ENCODE measurements at places on chromosomes 4 and X.
A peak's percentile ranks its signal among the peaks of the same experiment; 100 is the strongest.

- peaks cover 7% of the 10 kb centered on the region for H3K4me1 ChIP-seq
- H3K36me3 ChIP-seq, result no peaks in the 10 kb centered on the region
- no peak overlapping the region for H3K27ac ChIP-seq
- no peak for DNase-seq
These were observed 55.7 kb upstream of the PDGFRA start for GRCh38 chr4:54173281-54173912.

- no peaks in the 10 kb centered on the region for H3K27me3 ChIP-seq
- no peak overlapping the region for H3K27ac ChIP-seq
- no peaks in the 10 kb centered on the region for H3K36me3 ChIP-seq
- no peaks in the 10 kb centered on the region for H3K4me1 ChIP-seq
- no peak overlapping the region for H3K4me3 ChIP-seq
- DNase-seq, result no peak
These were observed 1930.5 kb upstream of the AGA start for GRCh38 chr4:179372746-179373145.

DNA sequence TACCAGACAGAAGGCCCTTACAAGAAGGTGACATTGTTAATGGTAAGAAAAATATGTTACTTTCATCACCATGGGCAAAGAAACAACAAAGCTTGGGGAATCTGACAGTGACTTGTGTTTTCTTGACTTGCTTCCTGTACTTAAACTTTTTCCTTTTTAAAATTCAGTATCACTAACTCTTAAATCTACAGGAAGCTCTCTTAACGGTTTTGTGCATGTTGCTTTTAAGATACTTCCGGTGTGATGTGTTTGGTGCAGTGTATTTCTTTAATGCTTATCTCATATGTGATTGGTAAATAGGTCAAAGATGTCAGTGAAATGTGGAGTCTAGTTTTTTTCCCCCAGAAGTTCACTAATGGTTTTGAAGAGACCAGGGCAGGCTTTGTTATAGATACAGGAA is 45.2 kb downstream of the ADH5 start:
- H3K36me3 ChIP-seq, result peaks cover 15% of the 10 kb centered on the region
- H3K4me1 ChIP-seq, result peaks cover 13% of the 10 kb centered on the region
- peak overlapping the region; percentile 85 for H3K27ac ChIP-seq
- peak; percentile 7 for DNase-seq

DNA sequence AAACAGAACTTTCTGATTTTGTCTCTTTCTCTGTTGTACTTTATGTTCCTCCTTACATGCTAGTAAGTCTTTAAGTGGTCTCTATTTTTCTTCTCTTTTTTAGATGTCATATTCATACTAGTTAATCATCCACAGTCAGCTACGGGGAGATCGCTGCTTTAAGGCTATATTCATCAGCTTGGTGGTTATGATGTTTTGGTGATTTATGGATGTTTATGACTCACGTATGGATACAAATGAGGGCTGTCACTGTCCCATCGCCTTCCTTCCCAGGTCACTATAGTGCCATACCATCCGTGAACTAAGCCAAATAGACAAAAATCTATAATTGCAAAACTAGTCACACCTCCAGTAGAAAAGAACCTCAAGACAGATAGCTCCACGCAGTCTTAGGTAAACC is 296.8 kb upstream of the AADAT start:
- no peaks in the 10 kb centered on the region for H3K36me3 ChIP-seq
- H3K4me1 ChIP-seq, result no peaks in the 10 kb centered on the region
- no peak overlapping the region for H3K27ac ChIP-seq
- H3K4me3 ChIP-seq, result no peak overlapping the region

DNA sequence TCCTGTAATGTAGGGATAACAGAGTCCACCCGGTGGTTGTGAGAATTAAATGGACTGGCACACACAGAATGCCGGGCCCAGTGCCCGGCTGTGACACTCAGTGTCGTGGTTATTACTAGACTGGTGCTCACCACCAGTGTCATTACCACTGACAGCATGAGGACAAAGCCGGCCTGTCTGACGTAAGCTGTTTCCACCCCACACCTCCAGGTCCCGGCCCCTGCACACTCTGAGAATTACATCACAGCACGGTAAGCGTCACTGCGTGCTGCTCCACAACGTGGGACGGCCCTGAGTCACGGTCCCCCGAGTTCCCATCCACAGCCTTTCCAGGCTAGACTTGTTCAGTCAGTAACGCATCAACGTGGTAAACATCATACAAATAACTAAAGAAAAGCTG is 22.9 kb downstream of the FAT1 start:
- no peaks in the 10 kb centered on the region for H3K4me1 ChIP-seq
- H3K36me3 ChIP-seq, result no peaks in the 10 kb centered on the region
- H3K4me3 ChIP-seq, result no peak overlapping the region
- DNase-seq, result no peak
- H3K27me3 ChIP-seq, result no peaks in the 10 kb centered on the region

DNA sequence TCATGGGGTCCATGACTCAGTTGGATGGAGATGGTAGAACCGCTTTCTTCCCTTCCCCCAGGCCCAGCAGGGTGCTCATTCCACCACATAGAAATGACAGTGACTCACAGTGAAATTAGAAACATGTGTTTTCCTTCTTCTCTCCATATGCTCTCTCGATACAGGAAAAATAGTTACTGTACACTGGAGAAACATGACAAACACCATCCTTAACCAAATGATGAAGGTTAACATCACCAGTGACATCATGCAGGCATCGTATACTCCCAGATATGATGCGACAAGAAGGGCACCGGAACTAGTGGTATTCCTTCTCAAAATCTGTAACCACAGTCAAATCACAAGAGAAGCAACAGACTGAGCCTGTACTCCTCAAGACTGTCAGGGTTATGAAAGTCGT is 11.7 kb upstream of the RAB40A start:
- no peak for DNase-seq
- H3K27me3 ChIP-seq, result peaks cover 9% of the 10 kb centered on the region
- no peak overlapping the region for H3K27ac ChIP-seq
- peaks cover 2% of the 10 kb centered on the region for H3K36me3 ChIP-seq
- peaks cover 4% of the 10 kb centered on the region for H3K4me1 ChIP-seq

- H3K27ac ChIP-seq, result no peak overlapping the region
- peaks cover 20% of the 10 kb centered on the region for H3K27me3 ChIP-seq
These were observed 3.4 kb downstream of the MAGEE2 start for GRCh38 chrX:75781611-75782010.

DNA sequence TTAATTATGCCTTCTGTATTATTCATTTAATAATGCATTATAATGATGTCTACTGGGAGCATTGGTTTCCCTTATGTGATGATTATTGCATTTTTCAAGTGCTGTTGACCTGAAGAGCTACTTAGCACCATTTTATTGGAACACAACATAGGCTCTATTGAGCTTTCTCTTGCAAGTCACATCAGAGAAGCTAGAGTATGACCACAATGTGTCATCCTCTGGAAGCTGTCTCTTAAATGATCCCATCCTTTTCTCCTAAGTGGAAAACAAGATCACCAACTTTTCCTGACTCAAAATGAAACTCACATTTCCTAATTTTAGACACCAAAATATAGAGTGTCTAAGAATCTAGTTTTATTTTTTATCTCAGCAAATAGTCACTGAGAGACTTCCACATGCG is 1451.9 kb downstream of the PCDH7 start:
- H3K27me3 ChIP-seq, result no peaks in the 10 kb centered on the region
- no peak for DNase-seq
- H3K36me3 ChIP-seq, result no peaks in the 10 kb centered on the region
- H3K4me3 ChIP-seq, result no peak overlapping the region
- H3K27ac ChIP-seq, result no peak overlapping the region

DNA sequence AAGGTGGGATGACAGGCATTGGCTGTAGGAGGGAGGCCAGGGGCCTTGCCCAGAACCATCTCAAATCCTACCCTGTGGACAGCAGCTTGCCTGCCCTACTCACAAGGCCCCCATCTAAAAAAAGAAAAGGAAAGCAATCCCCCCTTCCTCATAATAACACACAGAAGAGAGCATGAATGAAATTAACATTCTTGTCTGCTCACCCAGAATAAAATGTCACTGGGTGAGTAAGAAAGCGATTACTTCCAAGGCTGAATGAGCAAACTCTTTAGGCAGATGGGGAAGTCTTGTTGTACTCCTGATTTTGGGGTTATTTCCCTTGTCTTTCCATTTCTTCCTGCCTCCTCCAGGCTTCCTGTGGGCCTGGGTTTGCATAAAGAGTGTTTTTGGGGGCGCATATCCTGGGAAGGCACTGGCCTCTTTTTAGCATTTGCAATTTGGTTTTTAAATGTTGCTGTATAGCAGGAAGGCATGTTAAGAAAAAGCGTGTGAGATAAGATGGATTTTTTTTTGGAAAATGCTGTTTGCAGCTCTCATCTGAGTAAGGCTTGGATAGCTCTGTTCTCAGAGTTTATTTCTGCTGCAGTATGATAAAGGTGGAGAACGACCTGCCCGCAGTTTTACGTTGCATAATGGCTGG is 248.3 kb upstream of the GATB start:
- peaks cover 4% of the 10 kb centered on the region for H3K36me3 ChIP-seq
- no peak overlapping the region for H3K27ac ChIP-seq
- no peak for DNase-seq
- no peak overlapping the region for H3K4me3 ChIP-seq
- peaks cover 9% of the 10 kb centered on the region for H3K27me3 ChIP-seq

DNA sequence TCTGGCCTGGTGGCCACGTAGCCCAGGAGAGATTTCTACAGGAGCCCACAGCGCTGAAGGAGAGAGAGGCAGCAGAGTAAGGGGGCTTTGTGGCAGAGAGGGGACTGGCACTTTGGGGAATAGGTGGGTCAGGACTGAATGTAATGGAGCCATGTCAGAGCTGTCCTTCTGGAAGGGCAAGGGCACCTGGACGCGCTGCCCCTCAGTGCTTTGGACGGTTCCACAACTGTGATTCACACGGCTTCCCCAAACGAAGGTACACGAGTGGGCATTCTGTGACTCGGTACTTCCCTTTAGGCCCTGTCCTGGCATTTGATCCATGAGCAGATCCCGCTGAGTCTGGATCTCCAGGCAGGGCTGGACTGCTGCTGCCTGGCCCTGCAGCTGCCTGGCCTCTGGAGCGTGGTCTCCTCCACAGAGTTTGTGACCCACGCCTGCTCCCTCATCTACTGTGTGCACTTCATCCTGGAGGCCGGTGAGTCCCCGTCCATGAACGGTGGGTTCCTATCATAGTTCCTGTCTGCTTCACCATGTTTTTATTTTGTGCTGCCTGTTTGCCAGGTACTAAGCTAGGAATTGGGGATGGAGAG is 35.2 kb upstream of the MSANTD1 start:
- H3K36me3 ChIP-seq, result peaks cover 64% of the 10 kb centered on the region
- no peak for DNase-seq
- no peak overlapping the region for H3K27ac ChIP-seq
- no peaks in the 10 kb centered on the region for H3K4me1 ChIP-seq
- H3K4me3 ChIP-seq, result no peak overlapping the region

DNA sequence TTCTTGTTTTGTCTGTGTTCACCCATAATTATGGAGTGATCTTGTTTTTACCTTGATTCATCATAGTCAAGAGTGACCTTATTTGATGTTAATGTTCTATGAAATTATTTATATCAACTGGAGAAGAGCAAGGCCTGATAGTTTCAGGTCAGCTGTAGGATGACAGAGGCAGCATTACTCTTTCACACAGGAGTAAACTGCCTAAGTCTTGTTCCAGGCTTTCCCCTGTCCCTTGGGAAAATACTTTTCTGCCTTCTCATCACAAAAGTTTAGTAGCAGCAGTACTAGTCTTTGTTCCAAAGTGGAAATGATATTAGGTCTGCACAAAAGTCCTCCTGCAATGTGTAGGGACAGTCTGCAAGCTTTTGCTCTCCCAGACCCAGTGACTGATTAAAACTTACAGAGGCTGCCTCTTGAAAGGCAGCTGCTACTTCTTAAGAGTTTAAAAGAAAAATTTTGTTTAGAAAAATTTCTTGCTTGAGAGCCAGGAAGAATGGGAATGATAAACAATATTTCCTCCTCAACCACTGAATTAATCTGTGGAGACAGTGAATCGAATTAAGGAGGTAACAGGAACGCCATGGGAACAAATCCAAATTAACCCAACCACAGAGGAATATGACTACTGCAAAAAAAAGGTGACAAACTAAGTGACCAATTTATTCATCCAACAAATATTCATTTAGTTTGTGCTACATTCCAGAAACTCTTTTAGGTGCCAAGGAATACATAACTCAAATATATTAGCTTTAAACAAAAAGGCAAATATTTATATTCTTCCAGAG is 991.4 kb upstream of the PABPC4L start:
- no peak for DNase-seq
- no peak overlapping the region for H3K27ac ChIP-seq
- H3K4me1 ChIP-seq, result no peaks in the 10 kb centered on the region
- no peak overlapping the region for H3K4me3 ChIP-seq
- H3K27me3 ChIP-seq, result no peaks in the 10 kb centered on the region

DNA sequence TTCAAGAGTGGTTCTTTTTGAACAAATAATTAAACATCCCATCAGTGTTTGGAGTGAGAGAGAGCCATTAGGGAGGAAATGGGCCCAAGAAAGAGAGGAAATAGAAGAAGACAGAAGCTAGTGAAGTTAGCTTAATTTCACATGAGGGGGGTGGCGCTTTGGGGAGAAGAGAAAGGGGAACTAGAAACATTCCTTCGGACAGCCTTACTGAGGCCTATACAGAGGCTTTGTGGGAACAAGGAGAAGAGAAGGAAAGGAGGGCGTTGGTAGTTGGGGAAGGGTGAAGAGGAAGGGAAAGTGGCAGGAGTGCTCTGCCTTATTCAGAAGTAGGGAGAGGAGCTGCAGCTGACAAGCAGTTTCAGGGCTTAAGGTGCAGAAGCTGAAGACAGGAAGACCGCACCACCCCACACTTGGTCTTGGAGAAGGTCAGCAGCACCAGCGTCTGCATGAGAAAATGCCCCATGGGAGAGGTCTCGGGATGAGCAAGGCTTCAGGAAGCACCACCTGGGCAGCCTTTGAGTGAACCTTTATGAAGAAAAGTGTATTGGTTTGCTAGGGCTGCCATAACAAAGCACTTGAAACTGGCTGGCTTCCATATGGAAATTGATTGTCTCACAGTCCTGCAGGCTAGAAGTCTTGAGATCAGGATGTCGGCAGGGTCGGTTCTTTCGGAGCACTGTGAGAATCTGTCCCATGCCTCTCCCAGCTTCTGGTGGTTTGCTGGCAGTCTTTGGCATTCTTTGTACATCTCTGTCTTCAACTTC is 85.1 kb downstream of the KIT start:
- H3K27ac ChIP-seq, result no peak overlapping the region
- H3K4me3 ChIP-seq, result no peak overlapping the region
- H3K27me3 ChIP-seq, result no peaks in the 10 kb centered on the region
- DNase-seq, result no peak
- no peaks in the 10 kb centered on the region for H3K4me1 ChIP-seq
- no peaks in the 10 kb centered on the region for H3K36me3 ChIP-seq
